ENCODE measurements at places on chromosomes 7 and 10.

- DNase-seq: no peak
- H3K27ac ChIP-seq: no peak overlapping the region
- no peaks in the 10 kb centered on the region for H3K27me3 ChIP-seq
Measured at GRCh38 chr7:9017286-9017685, 583.9 kb downstream of the NXPH1 start.

GRCh38 chr7:50404392-50404791, 45.8 kb downstream of the FIGNL1 start:
- no peak overlapping the region for H3K4me3 ChIP-seq
- H3K36me3 ChIP-seq: peaks cover 8% of the 10 kb centered on the region
- no peak for DNase-seq
- no peak overlapping the region for H3K27ac ChIP-seq
- H3K4me1 ChIP-seq: peaks cover 41% of the 10 kb centered on the region

DNA sequence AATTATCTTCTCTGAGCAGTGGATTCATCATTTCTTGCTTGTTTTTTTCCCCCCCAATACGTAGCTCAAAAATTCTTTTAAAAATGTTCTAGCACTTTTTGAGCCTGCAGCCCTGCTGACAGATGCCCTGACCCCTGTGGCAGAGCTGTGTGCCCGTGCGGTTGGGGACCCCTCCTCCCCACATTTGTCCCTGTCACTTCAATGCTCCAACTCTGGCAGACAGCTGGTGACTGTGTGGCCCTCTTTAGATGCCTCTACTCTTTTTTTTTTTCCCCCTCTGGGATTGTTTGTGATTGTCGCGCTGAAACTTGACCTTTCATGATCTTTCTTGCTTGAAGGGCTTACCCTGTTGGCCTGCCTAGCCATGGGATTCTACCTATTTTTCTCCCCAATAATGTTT, 214.1 kb downstream of the TMEM178B start:
- DNase-seq: no peak
- no peak overlapping the region for H3K27ac ChIP-seq
- no peaks in the 10 kb centered on the region for H3K27me3 ChIP-seq
- H3K4me3 ChIP-seq: no peak overlapping the region
- H3K4me1 ChIP-seq: no peaks in the 10 kb centered on the region

- DNase-seq: no peak
- H3K27ac ChIP-seq: no peak overlapping the region
- peaks cover 12% of the 10 kb centered on the region for H3K36me3 ChIP-seq
- peaks cover 46% of the 10 kb centered on the region for H3K4me1 ChIP-seq
Measured at GRCh38 chr10:104317726-104318299, 20.5 kb downstream of the ITPRIP start.

DNA sequence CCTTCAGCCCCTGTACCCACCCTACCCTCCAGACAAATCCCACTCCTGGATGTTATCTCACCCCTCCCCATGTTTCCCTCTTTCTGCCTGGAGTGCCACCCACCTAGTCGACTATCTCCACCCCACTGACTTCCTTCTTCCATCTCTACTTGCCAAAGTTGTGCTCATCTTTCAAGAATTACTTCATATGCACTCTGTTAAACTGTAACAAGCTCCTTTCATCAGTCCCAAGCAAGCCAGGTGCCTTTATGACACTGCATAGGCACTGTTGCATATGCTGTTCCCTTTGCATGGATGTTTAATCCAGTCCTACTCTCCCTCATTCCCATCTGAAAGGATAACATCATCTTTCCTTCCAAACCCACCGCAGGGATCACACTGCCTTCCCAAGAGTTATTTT, 8.9 kb upstream of the CDK1 start:
- H3K4me1 ChIP-seq: peaks cover 3% of the 10 kb centered on the region
- DNase-seq: no peak
- no peaks in the 10 kb centered on the region for H3K27me3 ChIP-seq
- H3K36me3 ChIP-seq: no peaks in the 10 kb centered on the region
- H3K27ac ChIP-seq: no peak overlapping the region
- H3K4me3 ChIP-seq: no peak overlapping the region

DNA sequence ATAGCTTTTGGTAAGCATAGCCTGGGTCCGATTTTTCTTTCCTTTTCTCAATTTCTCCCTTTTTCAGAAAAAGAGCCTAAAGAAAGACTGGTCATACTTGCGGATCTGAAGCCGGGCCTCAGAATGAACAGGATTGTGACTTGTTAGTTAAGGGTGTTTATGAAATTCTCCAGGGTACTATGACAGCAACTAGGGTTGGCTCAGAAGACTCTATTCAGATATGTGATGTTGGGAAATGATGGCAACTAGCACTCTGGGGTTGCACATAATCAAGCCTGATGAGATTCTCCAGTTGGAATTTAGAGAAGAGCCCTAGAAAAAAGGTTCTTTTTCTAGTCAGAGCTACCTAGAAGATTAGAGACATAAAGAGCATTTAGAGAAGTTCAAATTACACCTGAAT, 352.4 kb upstream of the POM121L12 start:
- H3K4me3 ChIP-seq: no peak overlapping the region
- no peaks in the 10 kb centered on the region for H3K27me3 ChIP-seq
- no peaks in the 10 kb centered on the region for H3K4me1 ChIP-seq
- H3K27ac ChIP-seq: no peak overlapping the region
- DNase-seq: no peak

- H3K4me1 ChIP-seq: no peaks in the 10 kb centered on the region
- no peaks in the 10 kb centered on the region for H3K36me3 ChIP-seq
- no peak overlapping the region for H3K27ac ChIP-seq
- no peak overlapping the region for H3K4me3 ChIP-seq
- peaks cover 18% of the 10 kb centered on the region for H3K27me3 ChIP-seq
- no peak for DNase-seq
Measured at GRCh38 chr7:96861-97260, 95.5 kb upstream of the FAM20C start.

DNA sequence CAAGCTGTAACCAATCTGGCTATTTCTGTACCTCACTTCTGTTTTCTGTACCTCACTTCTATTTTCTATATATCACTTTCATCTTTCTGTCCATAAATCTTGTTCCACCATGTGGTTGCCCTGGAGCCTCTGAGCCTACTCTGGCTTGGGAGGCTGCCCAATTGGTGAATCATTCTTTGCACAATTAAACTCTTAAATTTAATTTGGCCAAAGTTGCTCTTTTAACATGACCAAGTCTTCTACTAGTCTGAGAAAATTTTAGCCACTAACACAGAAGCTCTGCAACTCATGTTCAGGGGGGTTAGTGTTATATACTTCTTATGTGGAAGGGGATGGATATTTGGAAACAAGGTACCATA, 503.5 kb downstream of the KIF20B start:
- no peak overlapping the region for H3K4me3 ChIP-seq
- no peak for DNase-seq
- H3K27me3 ChIP-seq: no peaks in the 10 kb centered on the region
- H3K27ac ChIP-seq: no peak overlapping the region

- no peak overlapping the region for H3K27ac ChIP-seq
- H3K36me3 ChIP-seq: no peaks in the 10 kb centered on the region
- H3K4me3 ChIP-seq: no peak overlapping the region
- no peaks in the 10 kb centered on the region for H3K27me3 ChIP-seq
- H3K4me1 ChIP-seq: peaks cover 10% of the 10 kb centered on the region
Measured at GRCh38 chr10:78319371-78319770, 285.7 kb downstream of the RPS24 start.

DNA sequence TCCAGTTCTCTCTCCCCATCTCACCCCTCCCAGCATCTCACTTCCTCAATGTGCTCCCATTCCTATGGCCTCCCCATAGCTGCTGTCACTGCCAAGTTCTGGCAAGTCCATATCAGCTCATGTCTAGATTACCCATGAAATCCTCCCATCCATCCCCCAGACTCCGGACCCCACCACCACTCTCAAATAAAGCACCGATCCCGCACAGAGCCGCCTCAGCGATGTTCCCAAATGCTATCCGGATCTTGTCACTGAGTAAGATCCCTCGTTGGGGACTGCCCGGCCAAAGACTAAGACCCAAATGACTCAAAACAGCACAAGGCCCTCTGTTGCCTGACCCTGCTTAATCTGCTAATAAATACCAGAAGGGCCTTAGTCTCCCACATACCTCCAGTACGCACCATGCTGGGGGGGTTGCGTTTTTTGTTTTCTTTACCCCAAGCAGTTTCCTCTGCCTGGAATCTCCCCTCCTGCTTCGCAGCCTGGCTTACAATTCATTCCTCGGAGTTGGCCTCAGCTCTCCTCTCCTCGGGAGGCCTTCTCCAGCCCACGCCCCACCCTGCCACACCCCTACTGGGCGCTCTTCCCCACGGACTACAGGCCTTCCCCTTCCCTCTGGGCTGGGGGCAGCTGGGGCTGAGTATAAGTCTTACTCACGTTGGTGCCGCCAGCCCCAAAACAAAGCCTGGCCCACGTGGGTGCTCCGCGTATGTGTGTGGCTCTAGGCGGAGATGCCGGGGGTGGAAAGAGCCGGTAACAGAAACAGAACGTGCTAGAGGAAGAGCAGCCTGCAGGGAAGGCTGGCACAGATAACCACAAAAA, 1.8 kb upstream of the DUSP5 start:
- DNase-seq: peak; percentile 29
- peaks cover 46% of the 10 kb centered on the region for H3K4me1 ChIP-seq
- no peaks in the 10 kb centered on the region for H3K36me3 ChIP-seq
- H3K27me3 ChIP-seq: no peaks in the 10 kb centered on the region

DNA sequence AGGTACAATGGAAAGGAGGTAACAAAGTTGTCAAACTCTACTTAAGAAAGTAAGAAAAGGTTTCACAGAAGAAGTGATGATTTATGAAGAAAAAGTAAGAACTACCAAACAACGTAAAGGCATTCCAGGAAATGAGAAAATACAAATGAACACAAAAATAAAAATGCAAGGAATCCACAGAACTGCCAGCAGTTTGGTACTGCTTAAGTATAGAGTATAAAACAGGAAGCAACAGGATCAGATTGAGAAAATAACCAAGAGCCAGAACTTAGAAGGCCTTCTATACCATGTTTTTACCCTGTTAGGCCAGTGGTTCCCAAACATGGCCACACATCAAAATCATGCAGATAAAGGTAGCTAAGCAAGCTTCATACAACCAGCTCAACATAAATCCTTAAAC, 9.2 kb downstream of the NDUFA5 start:
- no peaks in the 10 kb centered on the region for H3K4me1 ChIP-seq
- no peaks in the 10 kb centered on the region for H3K27me3 ChIP-seq
- DNase-seq: no peak
- no peak overlapping the region for H3K27ac ChIP-seq
- H3K4me3 ChIP-seq: no peak overlapping the region
- peaks cover under 1% of the 10 kb centered on the region for H3K36me3 ChIP-seq

- H3K36me3 ChIP-seq: no peaks in the 10 kb centered on the region
- no peaks in the 10 kb centered on the region for H3K4me1 ChIP-seq
- H3K27me3 ChIP-seq: no peaks in the 10 kb centered on the region
Measured at GRCh38 chr7:4134631-4135030, 547.5 kb upstream of the FOXK1 start.

- no peaks in the 10 kb centered on the region for H3K36me3 ChIP-seq
- H3K4me1 ChIP-seq: no peaks in the 10 kb centered on the region
- H3K27ac ChIP-seq: no peak overlapping the region
- H3K4me3 ChIP-seq: no peak overlapping the region
- no peak for DNase-seq
- no peaks in the 10 kb centered on the region for H3K27me3 ChIP-seq
Measured at GRCh38 chr7:93399642-93400041, 167.5 kb downstream of the VPS50 start.

- no peak overlapping the region for H3K27ac ChIP-seq
- no peaks in the 10 kb centered on the region for H3K36me3 ChIP-seq
- no peaks in the 10 kb centered on the region for H3K4me1 ChIP-seq
- peaks cover 29% of the 10 kb centered on the region for H3K27me3 ChIP-seq
Measured at GRCh38 chr7:45593121-45593541, 19.0 kb downstream of the ADCY1 start.

GRCh38 chr7:135976312-135977006, 700 bp downstream of the MTPN start:
- H3K36me3 ChIP-seq: no peaks in the 10 kb centered on the region
- H3K4me1 ChIP-seq: peaks cover 31% of the 10 kb centered on the region
- peak overlapping the region; percentile 80 for H3K27ac ChIP-seq
- H3K27me3 ChIP-seq: no peaks in the 10 kb centered on the region
- peak; percentile 61 for DNase-seq
- H3K4me3 ChIP-seq: peak overlapping the region; percentile 81

DNA sequence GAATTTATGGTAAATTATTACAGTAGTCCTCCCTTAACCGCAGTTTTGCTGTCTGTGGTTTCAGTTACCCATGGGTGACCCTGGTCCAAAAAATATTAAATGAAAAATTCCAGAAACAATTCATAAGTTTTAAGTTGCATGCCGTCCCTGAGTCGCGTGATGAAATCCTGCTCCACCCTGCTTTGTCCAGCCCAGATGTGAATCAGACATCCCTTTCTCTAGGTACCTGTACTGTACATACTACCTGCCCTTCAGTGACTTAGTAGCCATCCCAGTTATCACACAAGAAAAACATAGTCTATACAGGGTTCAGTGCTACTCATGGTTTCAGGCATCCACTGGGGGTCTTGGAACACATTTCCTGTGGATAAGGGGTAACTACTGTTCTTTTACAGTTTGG, 20.5 kb upstream of the RHEB start:
- H3K4me3 ChIP-seq: no peak overlapping the region
- no peak overlapping the region for H3K27ac ChIP-seq
- H3K4me1 ChIP-seq: no peaks in the 10 kb centered on the region
- no peaks in the 10 kb centered on the region for H3K36me3 ChIP-seq
- peaks cover 23% of the 10 kb centered on the region for H3K27me3 ChIP-seq

DNA sequence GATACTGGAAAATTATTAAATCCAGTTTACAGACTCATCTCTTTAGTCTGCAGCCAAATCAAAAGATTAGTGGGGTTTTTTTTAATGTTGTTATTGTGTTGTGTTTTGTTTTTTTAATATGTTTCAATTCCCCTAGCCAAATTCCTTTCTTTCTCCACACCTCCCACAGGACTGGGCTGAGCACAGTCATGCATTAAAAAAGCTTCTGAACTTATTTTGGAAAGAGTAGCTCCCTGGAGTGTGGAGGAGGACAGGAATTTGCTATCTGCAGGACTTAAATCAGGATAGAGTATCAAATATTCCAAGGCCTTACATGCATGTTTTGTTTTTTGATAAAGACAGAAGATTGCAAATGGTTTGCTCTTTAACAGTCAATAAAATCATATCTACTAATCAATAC, 90.7 kb downstream of the GNAI1 start:
- H3K27me3 ChIP-seq: no peaks in the 10 kb centered on the region
- no peak overlapping the region for H3K27ac ChIP-seq
- no peak overlapping the region for H3K4me3 ChIP-seq

- no peaks in the 10 kb centered on the region for H3K27me3 ChIP-seq
- peaks cover 41% of the 10 kb centered on the region for H3K36me3 ChIP-seq
- H3K4me1 ChIP-seq: peaks cover 18% of the 10 kb centered on the region
- peak overlapping the region; percentile 91 for H3K4me3 ChIP-seq
- no peak for DNase-seq
Measured at GRCh38 chr7:142788303-142789289, 17.8 kb downstream of the PRSS2 start.

GRCh38 chr10:32171204-32171603, 115.0 kb upstream of the KIF5B start:
- H3K4me3 ChIP-seq: no peak overlapping the region
- H3K4me1 ChIP-seq: no peaks in the 10 kb centered on the region
- no peaks in the 10 kb centered on the region for H3K36me3 ChIP-seq
- DNase-seq: no peak
